Nephron progenitor cell (in vitro differentiated cells): ENCODE measurements at places on chromosomes 6 and 20.
A peak's percentile ranks its signal among the peaks of the same experiment; 100 is the strongest.

- DNase-seq, result no peak
Observed at GRCh38 chr6:143252961-143253360, 192.3 kb downstream of the AIG1 start.

DNA sequence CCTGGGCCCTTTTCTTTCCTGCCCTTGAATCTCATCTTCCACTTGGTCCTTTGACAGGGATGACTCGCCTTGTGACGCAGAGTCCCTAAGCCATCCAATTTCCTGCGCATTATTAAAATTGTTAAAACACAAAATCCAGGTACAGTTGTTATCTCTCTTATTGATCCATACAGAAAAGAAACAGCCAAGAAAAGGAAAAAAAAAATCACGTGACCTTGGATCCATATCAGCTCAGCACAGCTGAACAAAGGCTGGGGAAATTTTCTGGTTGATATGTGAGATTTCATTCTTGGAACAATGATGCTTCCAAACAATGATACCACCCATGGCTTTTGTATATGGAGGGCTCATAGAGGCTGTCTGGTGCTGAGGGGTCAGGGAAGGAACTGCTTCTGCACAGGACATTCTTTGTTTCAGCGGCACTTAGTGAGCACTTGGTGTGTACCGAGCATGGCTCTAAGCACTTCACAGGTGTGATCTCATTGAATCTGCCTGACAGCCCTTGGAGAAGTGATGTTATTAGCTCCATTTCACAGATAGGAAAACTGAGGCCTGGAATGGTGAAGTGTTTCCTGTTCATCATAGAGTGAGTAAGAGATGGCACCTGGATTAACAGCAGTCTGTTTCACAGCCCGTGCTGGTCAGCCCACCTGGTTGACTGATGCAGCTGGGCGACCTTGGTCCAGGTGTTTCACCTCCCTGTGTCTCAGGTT is 155.0 kb upstream of the SULF2 start:
- no peak for DNase-seq

GRCh38 chr6:17577059-17577458 is 23.0 kb upstream of the FAM8A1 start:
- DNase-seq, result no peak

- DNase-seq, result no peak
Observed at GRCh38 chr6:75643173-75643572, 41.5 kb downstream of the SENP6 start.

GRCh38 chr6:1832358-1832757 is 222.6 kb downstream of the FOXC1 start:
- DNase-seq, result no peak

DNA sequence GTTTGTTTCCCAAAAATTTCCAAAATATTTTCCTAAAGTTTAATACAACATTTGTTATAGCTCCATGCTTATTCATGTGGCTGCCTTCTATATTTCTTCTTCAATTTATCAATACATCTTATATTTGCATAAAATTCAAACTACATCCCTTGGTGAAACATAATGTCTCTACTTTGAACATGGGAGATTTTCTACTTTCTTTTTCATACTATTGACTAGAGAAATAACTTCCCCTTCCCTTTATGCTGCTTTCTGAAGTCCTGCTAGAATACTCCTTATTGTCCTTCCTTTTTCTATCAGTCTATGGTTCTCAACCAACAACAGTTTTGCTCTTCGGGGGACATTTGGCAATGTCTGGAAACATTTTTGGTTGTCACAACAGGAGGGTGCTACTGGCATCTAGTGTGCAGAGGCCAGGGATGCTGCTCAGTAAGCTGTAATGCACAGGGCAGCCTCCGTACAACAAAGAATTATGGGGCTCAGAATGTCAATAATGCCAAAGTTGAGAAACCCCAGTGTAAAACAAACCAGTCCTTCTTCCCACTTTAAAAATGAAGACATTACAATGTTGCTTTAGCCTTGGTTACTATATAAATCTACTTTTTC is 29.9 kb downstream of the MKKS start:
- DNase-seq, result no peak

DNA sequence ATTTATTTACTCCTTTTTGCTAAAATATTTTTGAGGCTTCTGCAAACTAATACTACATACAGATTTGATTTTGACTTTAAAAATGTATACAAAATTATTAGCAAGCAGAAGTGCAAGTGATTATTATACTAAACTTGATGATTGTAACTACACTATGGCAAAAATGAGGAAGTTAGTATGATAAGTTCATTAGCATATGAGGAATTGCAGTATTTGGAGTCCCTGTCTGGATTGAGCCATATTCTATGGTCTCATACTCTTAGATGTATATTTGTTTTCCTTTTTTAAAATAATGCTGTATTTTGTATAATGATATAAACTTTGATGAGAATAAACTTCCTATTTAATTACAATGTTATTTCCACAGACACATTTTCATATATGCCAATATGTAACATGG is 13.9 kb downstream of the CRISP3 start:
- DNase-seq, result no peak

DNA sequence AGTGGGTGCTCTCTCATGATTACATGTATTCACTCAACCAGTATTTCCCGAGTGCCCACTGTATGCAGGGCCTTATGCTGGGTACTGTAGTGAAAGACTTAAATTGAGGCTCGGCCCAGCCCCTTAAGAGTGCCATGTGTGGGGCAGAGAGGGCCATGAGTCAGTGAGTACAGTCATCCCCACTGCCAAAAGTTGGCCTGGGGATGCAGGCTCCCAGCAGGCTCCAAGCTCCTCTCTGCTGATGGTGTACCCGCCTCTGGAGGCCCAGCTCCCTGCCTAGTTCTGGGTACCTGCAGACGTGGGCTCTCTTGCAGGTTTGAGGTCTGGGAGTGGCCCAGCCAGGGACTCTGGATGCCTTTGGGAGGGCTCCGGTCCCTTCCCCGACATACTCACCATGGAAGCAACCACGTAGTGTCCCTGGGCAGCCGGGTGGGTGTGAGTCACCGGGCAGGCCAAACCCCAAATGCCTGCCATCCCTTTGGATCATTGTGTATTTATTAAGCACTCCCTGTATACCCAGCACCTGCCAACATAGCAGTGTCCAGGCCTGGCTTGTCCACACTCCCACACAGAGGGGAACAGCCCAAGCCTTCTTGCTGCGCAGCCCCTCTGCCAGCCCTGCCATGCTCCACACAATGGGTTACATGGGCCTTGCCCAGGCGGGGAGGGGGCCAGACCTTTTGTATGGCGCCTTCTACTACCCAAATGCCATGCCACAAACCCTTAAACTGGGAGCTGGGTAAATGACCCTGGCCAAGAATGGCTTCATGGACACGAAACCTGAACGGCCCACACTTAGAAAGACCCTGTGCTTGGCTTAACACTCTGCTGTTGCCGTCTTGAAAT is 153.6 kb downstream of the VEGFA start:
- no peak for DNase-seq

- DNase-seq, result no peak
Observed at GRCh38 chr20:37480919-37481318, 40.1 kb upstream of the NNAT start.

DNA sequence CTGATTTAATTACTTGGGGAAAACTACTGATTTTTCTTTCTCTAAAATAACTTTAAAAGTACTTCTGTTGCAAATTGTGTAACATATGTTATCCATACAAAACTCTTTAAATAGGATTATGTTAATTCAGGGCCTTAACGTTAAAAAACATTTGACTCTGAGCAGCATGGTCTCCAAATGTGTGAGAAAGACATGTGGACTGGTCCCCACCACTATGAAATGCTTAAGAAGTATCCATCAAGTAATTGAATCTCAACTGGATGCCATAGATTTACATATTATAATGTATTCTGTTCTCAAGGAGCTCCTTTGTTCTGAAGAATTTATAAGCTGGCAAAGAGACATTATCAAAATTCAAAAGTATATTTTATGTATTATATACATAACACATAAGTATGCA is 130.8 kb upstream of the HEY2 start:
- DNase-seq, result no peak

DNA sequence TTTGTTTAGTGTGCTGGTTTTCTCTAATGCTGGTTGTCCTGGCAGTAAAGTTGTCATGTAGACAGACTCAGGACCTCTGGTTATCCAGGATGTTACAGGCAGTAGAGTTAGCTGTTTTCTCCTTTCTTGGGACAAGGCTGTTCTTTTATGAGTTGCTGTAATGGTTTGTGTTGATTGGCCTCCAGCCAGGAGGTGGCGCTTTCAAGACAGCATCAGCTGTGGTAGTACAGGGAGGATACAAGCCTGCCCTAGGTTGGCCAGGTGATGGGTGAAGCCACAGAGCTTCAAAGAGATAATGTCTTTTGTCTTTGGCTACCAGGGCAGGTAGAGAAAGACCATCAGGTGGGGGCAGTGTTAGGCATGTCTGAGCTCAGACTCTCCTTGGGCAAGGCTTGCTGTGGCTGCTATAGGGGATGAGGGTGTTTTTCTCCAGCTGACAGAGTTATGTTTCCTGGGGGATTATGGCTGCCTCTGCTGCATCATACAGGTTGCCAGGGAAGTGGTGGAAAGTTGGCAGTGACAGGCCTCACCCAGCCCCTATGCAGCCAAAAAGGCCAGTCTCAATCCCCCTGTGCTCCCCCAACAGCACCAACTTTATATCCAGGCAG is 127.2 kb upstream of the TAB2 start:
- no peak for DNase-seq

DNA sequence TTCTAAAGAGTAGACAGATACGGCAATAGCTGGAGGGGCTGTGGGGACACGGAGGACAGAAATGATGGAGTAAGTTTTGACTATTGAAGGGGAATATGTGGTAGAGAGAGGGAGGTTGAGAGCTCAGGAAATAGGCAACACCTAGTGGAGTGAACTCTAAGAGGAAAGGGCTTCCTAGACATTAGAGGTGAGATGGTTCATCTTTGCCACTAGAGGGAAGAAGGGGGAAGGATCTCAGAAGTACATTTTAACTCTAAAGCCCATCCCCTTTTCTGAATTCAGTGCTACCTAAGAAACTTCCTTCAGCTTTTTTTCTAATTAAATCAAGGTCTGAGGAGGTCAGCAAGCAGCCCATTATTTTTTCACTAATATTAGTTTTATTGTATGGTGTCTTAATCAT is 689.4 kb upstream of the MAP3K7 start:
- no peak for DNase-seq

- no peak for DNase-seq
Observed at GRCh38 chr20:49948809-49949507, 12.8 kb downstream of the RNF114 start.

- no peak for DNase-seq
Observed at GRCh38 chr6:22062807-22063408, 233.9 kb downstream of the PRL start.

DNA sequence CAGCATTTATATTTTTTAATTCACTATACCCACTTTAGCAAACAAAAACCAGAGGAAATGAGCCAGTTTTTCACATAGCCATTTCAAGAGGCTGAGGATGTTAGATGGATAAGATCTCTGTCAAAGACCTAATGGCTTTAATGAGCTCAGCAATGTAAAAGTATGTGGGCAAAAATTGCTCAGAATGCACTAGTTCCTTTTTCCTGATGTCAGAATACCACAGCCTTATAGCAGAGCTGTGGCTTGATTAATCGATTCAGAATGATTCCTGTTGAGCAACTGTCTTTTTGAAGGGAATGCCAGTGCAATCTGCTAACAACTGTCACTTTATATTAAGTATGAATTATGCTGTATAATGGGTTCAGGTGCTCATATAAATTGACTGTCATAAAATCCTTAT is 100.6 kb upstream of the HIVEP1 start:
- DNase-seq, result no peak

DNA sequence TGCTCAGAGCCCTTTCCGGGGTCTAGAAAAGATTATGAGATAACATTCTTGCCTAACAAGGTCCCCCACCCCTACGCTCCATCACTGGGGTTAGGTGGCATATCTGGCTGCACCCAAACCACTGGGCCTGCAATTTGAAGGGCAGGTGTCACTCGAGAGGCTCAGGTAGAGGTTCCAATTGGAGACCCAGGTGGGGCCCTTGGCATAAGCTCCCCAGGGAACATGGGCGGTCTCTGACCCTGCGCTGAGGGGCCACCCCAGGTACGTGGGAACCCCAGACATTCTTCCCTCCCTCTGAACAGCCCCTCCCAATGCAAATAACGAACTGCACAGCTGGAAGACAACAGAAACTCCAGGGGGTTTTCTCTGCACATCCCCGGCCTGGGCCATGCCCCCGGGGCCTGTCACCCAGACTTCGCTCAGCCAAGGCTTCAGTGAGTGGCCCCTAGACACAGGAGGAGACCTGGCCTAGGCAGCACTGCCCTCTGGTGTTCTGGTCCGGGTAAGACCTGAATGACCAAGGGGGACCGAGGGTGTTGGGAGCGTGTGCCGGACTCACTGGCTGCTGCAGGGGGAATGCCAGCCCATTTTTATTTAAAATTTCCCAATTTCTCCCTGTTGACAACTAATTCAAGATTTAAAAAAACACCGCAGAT is 47.5 kb downstream of the DSTN start:
- peak; percentile 68 for DNase-seq

- no peak for DNase-seq
Observed at GRCh38 chr20:63284083-63284440, 8.9 kb upstream of the COL20A1 start.

DNA sequence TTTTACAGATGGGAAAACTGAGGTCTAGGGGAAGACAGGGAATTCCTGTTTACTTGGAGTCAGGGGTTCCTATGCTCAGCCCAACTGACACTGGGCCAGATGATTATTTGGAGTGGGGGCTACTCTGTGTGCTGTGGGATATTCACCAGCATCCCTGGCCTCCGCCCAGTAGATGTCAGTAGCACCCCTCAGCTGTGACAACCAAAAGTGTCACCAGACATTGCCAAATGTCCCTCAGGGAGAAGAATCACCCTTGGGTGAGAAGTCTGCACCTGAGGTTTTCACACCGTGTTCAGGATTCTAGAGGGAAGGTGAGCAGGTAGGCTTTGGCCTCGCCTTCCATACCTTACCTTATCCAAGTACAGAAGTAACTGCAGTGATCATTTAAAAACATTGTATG is 27.6 kb downstream of the CDH26 start:
- DNase-seq, result no peak

- DNase-seq, result no peak
Observed at GRCh38 chr20:36260316-36260715, 24.0 kb downstream of the AAR2 start.

- peak; percentile 98 for DNase-seq
Observed at GRCh38 chr20:48620507-48621375, 207.1 kb downstream of the PREX1 start.

GRCh38 chr6:1481286-1481685 is 91.9 kb downstream of the FOXF2 start:
- no peak for DNase-seq

DNA sequence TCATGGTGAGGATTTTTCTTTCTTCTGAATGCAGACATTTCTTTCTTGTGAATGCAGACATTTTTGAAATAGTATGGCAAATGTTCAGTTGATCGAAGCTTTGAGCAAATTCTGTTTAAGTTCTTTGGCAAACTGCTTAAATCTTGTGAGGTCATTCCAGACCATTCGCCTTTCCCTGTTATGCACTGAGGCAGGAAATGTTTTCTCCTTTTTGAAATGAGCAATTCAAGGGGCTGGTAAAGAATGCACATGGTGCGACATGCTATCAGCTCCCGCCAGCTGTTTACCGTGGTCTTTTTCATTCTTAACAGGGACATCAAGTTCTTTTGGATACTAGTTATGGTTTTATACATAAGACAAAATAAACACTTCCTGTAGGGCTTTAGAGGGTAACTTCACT is 112.0 kb upstream of the CCN2 start:
- no peak for DNase-seq
